ENCODE measurements at places on chromosomes 12 and 14.
A peak's percentile ranks its signal among the peaks of the same experiment; 100 is the strongest.

DNA sequence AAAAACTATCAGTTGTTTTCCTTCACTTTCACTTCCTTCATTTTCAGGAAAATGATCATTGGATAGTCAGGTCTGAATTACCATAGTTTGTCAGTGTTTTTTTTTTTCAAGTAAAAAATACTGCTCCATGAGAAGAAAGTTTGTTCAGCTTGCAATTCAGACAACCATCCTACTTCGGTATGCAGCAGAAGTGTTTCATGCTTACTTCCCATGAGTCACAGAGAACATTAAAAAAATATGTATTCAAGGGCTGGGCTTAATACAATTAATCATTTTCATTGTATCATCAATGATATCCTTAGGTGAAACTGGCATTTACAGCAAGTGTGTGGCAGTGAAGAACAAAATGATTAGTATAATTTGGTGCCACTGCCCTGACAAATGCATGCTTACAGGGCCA is 21.6 kb downstream of the PYM1 start:
- no peak for DNase-seq

GRCh38 chr14:51020024-51020710 is 74.7 kb downstream of the TRIM9 start:
- DNase-seq = no peak

DNA sequence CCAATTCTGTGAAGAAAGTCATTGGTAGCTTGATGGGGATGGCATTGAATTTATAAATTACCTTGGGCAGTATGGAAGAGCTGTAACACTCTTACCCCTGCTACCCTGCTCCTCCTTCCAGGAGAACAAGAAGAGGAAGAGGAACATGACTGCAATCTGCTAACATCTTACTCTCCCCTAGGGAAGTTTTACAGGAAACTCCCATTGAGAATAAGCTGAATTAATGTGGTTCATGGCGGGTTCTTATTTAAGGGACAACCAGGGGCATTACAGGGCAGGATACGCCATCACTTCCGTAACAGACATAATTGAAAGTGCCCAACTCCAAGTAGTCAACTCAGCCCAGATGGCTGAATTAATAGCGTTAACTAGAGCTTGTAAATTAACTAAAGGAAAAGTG is 9.4 kb upstream of the PSMC1 start:
- DNase-seq = no peak

GRCh38 chr12:19121449-19122018 is 8.0 kb upstream of the PLEKHA5 start:
- no peak for DNase-seq

DNA sequence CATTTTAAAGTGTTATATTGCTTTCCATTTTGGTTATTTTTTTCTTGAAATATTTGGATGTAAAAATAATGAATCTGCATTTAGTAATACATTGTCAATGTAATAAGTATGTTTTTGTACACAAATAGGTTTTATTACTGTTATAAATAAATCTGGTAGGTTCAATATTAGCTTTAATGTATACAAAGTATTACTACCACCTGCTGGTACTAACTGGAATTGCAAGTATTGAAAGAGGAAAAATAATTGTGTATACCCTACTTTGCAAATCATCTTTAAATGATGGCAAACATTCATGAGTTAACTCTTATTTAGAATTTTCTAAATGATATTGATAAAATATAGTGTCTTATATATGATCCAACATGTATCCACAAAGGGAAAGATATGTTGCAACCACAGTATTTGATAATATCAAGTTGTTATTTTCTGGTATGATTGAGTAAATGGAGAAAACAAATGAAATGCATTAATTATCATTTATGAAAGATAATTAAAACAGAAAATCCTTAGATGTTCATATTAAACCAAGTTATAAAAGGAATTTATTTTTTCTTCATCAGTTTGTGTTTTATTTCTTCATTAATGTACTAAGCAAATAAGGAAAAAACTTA is 3.2 kb downstream of the OR4K2 start:
- DNase-seq = peak; percentile 2

DNA sequence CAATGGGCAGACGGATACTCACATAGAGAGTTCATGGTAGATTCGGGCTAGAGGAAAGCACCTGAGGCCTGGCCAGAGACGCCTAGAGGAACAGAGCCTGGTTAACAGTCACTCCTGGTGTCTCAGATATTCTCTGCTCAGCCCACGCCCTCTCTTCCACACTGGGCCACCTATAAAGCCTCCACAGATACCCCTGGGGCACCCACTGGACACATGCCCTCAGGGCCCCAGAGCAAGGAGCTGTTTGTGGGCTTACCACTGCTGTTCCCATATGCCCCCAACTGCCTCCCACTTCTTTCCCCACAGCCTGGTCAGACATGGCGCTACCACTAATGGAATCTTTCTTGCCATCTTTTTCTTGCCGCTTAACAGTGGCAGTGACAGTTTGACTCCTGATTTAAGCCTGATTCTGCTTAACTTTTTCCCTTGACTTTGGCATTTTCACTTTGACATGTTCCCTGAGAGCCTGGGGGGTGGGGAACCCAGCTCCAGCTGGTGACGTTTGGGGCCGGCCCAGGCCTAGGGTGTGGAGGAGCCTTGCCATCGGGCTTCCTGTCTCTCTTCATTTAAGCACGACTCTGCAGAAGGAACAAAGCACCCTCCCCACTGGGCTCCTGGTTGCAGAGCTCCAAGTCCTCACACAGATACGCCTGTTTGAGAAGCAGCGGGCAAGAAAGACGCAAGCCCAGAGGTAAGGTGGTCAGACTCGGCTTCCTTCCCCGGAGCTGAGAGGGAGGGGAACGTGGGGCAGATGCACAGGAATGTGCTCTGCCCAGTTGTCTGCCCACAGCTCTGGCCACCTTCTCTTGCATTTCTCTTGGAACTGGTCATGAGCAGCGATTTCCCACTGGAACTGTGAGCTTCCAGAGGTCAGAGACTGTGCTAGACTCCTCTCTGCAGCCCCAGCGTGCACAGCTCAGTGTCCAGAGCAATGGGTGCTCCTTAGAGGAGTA is at the start of gene CD4:
Gene CD4 (plus strand): TSS at position 557 of the 953 bp plus-strand sequence. CDS start 10,611 bp downstream, outside the sequence.
- peak; percentile 51 for DNase-seq

DNA sequence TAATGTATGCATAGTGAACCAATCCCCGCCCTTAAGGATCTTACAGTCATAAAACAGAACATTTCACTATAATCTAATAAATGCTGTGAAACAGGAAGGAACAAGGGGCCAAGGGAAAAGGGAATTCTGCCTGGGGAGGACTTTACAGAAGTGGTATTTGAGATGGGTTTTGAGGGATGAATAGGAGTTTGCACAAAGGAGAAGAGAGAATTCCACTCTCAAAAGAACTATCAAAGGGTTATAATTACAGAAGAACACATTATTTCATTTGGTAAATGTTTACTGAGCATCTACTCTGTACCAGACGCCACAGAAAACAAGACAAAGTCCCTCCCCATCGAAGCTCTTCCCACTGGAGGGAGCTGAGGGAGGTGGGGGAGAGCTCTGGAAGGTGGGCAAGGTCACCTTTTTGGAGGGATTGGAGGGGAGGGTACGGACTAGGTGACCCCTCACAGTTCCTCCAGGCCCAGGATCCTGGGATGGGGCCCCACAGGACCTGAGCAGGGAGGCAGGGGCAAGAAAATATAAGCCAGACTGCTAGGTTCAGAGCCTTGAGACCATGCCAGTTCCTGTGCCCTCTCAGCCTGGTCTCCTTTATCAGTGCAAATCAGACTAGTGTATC is 24.5 kb downstream of the PHETA1 start:
- no peak for DNase-seq

- DNase-seq = no peak
Measured at GRCh38 chr12:29869946-29870345, 86.2 kb upstream of the TMTC1 start.

DNA sequence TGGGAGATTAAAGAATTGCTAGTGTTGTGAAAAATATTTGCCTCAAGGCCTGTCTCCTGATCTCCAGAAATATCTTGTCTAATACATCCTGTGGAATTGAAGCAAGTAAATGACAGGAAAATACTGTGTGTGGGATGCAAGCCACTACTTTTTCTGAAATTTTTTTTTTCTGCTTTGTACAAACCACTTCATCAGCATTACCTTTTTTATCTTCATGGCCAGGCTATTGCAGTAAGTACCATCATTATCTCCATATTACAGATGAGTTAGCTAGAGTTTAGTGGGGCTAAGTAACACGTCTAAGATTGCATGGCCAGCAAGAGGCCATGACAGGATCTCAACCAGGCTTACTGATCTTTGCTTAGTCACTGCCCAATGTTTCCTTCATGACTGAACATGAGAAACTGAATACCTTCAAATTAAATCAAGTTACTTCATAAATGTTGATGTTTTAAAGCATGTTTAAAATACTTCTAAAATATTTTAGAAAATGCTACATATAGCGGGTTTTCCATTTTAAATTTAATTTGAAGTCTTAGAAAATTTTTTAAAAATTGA is 273.7 kb downstream of the SLC6A15 start:
- DNase-seq = no peak

- peak; percentile 21 for DNase-seq
Measured at GRCh38 chr14:95609398-95609990, 74.6 kb downstream of the GLRX5 start.

GRCh38 chr12:111064154-111064553 is 143.8 kb upstream of the MYL2 start:
- no peak for DNase-seq

GRCh38 chr12:66017736-66018135 is 112.8 kb downstream of the LLPH start:
- DNase-seq = no peak

DNA sequence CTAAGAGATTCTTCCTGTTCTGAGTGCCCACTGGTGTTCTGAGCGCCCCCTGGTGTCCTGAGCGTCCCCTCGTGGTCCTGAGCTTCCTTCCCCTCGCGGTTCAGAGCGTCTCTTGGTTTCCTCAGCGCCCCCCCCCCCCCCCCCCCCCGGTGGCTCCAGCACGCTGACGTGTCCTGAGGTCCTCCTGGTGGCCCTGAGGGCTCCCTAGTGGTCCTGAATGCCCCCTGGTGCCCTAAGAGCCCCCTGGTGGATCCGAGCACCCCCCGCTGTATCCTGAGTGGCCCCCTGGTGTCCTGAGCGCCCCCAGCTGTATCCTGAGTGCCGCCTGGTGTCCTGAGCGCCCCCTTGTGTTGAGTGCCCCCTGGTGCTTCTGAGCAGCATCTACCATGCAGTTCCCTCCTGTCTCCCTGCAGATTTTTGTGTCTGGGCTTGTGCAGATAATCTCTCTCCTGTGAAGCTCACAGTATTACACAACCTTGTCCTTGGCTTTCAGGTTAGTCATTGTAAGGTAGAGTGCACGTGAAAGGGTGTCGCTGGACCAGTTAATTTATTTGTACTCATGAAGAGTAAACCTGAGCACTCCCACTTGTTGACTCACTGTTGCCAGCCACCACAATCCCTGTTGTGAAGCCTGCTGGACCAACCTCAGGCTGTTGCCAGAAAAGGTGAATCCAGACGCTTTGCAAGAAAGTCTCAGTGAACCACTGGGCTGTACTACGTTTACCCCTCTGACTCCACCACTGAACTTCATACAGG is 1168.4 kb downstream of the TMEM121 start:
- peak; percentile 94 for DNase-seq

DNA sequence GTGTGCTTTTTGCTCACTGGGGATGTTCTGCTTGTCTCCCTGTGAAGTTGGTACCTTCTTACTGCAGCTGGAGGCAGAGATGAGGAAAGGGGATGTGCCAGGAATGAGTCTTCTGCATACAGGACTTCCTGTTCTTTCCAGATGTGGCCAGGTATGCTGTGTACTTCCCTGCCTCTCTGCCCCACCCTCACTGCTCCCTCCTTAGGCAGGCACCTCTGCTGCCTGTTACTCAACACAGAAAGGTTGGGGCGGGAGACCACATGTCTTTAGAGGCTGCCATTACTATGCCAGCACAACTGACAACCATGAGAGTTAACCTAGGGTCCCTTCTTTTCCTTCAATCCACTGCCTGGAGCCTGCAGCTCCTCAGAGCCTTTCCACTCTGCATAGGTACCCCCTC is 2.0 kb upstream of the OAS3 start:
- no peak for DNase-seq

DNA sequence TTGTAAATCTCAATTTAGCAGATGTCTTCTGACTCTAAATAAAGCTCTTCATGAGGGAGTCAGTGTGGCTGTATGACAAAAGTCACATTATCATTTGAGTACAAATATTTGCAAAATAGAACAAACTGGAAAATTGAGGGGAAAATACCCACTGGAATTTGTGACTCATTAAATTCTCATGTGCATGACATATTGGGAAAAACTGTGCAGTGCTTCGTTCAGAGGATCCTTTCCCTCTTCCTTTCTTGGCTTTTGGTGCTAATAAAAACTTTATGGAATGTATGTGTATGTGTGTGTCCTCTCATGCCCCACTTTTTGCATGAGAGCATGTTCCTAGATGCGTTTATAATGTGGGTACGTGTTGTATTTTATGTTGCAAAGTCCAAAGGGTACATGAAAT is 267.8 kb downstream of the KTN1 start:
- no peak for DNase-seq

- no peak for DNase-seq
Measured at GRCh38 chr12:115762936-115763335, 514.6 kb downstream of the MED13L start.

DNA sequence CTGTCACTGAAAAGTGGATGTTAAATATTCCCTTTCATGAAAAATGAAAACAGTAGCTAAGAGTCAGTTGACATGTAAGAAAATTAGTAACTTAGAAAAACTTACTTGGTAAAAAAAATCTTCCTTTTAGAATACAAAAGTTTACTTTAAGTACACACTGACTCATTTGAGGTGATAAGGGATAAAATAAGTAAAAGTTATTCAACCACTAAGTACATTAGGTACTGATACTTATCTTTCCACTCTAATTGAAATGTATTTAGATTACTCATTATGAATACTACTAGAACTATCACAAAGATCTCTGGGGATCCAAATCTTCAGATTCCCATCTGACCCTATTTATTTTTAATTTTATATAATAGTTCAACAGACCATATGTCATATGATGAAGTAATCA is 12.2 kb downstream of the SYCP3 start:
- no peak for DNase-seq

DNA sequence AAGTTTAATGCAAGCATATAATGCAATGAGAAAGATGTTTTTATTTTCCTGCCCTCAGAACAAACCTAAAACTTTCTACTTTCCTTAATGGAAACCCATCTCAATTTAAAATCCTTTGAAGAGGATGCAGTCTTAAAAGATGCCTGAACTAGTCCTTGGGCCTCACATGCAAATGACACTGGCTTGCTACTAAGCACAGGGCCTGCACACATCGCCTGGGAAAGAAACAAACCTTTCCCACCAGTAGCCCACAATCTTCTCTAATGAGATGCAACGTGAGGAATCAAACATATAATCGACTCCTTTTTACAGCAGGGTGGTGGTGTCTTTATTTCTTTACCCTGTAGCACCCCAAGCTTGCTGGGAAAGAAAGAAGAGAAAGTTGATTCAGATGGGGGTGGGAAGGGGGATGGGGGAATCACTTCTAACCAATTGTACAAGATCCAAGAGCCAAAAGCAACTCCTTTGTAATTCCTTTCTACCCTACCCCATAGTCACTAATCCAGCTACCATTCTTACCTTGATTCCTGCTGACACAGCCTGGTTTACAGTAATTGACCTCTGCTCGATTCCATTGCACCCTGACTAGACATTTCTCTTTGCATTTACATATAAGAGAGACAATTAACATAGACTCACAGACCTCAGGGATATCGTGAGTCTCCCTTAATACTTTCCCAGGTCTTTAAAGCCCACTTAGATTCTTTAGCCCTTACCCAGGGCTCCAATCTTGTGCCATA is 69.5 kb upstream of the FERMT2 start:
- DNase-seq = no peak

GRCh38 chr14:86311151-86311550 is 781.2 kb downstream of the FLRT2 start:
- DNase-seq = no peak

- DNase-seq = no peak
Measured at GRCh38 chr12:69514845-69515244, 44.7 kb downstream of the FRS2 start.

- DNase-seq = no peak
Measured at GRCh38 chr14:104659764-104660523, 29.5 kb upstream of the INF2 start.

All from common myeloid progenitor, CD34-positive (primary cell).